ENCODE measurements at places on chromosomes 5 and 9.

DNA sequence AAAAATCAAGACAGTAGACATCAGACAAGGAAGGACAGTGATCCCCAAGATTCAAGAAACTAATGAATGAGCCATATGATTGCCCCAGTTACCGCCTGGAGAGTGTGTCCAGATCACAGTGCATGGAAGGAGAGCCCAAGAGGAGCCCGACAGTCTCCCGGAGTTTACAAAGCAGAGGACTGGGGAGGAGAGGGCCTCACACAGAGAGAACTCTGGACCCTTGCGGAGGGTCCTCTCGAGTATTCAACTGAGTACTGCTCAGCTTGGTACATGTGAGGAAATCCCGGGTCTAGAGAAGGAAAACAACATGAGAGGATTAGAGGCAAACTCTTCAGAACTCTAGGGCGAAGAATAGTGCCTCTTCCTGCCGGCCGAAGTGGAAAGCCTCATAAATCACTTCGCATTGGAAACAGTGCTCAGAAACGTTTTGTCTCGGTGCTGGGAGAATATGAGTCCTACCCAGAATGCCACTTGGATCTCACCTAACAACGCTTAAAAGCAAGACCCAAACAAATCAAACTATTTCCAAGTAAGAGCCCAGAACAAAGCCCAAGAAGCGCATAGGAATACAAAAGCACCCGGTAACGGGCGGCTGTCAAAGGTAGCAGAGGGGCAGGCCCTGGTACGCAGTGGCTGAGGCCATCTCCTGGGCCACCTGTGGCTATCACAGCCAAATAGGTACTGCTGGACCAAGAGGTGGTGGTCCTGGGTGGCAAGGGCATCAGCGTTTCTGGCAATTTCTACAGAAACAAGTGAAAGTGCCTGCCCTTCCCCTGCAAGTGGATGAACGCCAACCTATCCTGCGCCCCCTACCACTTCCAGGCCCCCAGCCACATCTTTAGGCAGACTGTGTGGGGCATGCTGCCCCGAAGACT, 36.0 kb downstream of the FAM78A start:
- no peak for DNase-seq

GRCh38 chr9:31790720-31791119, 593.7 kb upstream of the ACO1 start:
- no peak for DNase-seq

- no peak for DNase-seq
These were observed 90.2 kb downstream of the ZNF462 start for GRCh38 chr9:106953174-106953573.

DNA sequence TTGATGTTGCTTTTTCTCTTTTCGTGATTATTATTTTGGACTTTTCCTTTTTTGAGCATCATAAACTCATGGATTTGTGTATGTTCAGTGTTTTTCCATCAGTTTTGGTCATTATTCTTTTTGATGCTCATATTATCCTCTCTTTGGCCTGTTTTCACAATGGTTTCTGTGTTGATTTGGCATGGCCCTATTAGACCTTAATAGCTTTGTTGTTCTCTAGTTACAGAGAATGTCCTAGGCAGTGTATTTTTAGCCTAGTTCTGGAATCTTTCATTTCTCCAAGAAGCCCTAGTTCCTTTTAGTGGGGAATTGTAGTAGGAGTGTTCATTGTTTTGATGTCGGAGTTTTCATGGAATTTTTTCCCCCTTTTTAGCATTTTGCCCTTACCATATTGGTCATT, 41.3 kb upstream of the ROPN1L start:
- DNase-seq = no peak

DNA sequence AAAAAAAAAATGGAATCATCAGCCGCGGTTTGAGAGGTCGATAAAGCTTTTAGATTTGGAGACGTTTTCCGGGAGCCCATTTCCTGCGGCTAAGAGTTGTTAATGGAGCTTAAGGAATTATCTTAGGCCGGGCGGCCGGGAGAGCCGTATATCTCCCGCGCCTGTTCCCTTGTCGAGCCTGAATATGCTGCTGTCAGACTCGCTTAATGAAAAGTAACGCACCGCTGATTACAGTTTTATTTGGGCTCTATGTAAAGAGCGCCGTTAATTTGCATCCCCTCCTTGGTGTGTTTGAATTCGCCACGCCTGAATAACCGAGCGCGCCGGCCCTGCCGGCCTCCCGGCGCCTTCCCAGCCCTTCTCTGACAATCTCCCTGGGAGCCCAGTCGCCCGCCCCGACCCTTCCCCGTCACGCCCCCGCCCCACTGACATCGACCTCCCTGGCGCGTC, 7.9 kb downstream of the IRX4 start:
- no peak for DNase-seq

DNA sequence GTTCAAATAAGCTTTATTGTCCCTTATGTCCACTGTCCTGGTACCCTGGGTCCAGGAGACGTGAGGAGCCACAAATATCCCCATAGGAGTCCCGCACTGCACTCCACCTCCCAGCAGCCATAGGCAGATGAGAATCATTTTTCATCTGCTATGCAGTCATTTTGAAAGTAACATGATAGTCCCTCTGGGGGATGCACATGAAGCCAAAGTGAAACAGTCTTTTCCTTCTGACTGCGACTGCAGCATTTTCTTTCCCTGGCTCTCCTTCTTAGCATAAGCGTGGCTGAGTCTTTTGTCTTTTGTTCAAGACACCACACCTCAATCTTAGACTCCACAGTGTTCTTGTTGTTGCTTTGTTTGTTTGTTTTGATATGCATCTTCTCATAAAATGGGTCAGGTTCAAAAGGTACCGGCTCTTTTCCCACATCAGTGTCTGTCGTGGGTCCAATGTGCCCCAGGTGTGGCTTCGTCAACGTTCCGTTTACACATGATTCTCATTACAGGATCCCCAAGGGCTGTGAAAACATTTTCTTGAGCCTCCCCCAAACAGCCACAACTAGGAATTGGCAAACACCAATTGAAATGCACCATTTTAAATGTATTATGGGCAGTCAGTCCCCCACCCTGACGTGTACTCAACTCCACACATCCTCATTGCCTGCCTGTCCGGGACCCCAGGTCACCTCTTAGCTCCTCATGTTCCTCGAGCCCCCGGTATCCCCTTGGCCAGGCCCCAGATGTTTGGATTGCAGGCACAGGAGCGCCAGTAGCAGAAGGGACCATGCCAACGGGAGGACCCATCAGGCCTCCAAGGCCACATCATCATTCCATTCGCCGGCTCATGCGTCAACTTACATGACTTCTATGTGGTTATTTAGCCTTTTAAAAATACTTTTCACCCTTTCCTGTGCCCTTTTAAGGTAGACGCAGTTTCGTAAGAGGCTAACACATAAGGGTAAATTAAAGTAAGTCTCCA, 237.8 kb upstream of the DAPK1 start:
- no peak for DNase-seq

- DNase-seq = no peak
These were observed 1.0 kb downstream of the FPGS start for GRCh38 chr9:127803507-127804352.

- no peak for DNase-seq
These were observed 1.1 kb upstream of the PTPN3 start for GRCh38 chr9:109499093-109499630.

DNA sequence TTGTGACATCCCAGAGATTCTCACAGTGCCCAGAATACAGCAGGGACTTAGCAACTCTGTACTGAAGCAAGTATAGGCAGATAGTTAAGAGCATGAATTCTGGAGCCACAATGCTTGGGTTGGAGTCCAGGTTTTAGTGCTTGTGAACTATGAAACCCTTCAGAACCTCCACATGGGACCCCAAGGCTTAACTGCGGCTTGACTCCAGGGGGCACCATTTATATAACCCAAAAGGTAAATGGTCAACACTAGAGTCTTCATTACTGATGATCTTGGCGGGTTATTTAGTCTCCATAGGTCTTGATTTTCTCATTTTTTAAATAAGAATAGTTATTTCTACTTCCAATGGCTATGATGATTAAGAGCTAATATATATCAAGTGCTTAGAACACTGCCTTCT, 390.3 kb downstream of the TAF11L14 start:
- DNase-seq = no peak

- DNase-seq = no peak
These were observed 4.4 kb upstream of the N4BP3 start for GRCh38 chr5:178108966-178109365.

DNA sequence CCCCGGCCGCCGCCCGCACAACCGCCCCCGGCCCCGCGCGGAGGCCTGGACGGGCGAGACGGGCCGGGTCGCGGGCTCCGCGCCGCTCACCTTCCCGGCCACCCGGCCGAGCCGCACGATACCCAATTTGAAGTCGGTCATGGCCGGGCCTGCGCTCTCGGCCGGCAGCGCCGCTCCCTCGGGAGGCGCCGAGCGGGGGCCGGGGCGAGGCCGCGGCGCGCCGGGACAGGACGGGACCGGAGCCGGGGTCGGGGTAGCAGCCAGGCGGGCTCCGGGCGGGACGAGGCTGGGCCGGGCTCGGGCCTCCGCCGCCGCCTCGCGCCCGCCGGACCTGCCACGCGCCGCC, 216 bp downstream of the ZMYND19 start:
- DNase-seq = no peak

- DNase-seq = no peak
These were observed 1527.5 kb upstream of the C9orf72 start for GRCh38 chr9:29100762-29101161.

DNA sequence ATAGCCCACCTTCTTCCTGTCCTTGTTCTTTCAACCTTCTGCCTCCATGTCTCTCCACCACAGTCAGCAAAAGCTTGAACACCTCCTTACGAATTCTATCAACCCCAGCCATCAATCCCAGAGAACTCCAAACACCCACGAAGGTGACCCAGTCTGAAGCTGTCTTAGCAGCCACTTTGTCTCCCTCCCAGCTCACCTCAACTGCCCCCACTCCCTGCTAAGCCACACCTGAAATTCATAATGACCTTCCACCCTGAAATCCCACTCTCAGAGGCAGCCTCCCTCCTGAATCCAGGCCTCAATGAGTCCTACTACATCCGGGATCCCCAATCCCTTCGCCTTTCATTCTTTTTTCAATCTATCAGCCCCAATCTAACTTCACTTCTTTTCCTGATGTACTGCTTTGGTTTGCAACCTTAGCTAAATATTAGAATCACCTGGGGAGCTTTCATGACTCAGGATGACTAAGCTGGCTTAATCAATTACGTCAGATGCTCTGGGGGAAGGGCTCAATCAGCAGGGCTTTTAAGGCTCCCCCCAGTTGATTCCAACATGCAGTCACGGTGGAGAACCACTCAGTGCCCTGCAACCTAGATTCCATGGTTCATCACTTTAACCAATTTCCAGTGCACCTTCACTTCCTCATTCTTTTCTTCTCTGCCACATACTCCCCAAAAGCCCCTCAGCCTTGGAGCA, 32.2 kb downstream of the BHMT start:
- no peak for DNase-seq

- no peak for DNase-seq
These were observed 6.0 kb downstream of the PTTG1 start for GRCh38 chr5:160427607-160428006.

Measured in 8988T (cell line).